ENCODE measurements at places on chromosomes 1 and 21.

DNA sequence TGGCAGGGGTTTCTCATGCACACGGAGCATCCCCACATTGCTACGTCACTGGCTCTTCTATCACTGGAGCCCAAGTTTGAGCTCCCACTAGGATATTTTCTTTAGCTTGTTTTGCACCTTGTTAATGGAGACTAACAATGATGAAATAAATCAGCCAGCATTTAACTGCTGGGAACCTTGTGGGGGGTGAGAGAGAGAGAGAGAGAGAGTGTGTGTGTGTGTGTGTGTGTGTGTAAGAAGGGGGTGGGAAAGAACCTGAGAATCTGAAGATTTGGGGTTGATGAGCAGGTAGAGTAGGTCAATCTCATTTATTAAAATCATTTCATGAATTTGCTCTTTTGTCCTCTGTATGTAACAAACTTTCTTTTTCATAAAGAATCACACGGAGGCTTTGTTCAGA, 624 bp downstream of the C8B start:
- DNase-seq = no peak

- no peak for DNase-seq
Observed at GRCh38 chr1:16167331-16168143, 11.7 kb upstream of the EPHA2 start.

DNA sequence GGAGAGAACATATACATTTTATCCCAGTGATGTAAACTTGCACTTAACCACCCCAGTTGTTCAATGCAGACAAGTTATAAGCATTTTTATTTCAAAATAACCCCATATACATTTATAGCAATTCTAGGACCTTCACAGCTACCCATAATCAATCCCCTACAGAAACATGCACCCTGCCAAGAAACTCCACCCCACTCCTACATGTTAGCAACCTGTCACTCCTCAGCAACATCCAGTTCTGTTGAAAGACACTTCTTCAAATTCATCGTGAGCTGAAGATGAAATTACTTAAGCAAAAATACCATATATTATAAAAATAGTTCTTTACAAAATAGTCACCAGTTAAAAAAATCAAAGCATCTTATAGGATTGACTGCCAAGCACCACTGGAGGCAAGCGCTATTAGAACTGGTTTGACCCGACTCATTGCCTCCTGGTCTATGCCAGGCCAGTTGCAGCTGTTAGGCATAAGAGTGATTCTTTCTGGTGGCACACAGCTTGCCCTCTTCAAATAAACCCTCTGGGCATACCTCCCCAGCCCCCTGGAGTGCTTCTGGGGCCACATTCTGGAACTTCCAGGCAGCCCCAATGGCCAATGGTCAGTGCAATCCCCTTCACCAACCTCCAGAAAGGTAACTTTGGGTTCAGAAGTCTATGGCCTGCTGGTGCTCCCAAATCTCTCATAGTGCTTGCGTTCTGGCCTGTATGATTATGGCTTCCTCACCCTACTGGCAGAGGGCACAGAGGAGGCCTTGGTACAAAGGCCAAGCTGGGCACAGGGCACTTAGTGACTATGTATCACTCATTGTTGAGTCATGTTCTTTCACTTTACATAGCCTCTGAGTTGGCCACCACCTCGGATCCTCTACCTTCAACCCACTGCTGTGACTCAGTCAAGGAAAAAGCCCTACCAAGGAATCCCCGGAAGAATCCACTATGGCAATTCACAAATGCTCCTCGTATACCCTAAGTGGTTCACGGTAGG, 72.2 kb upstream of the RALGPS2 start:
- DNase-seq = no peak

DNA sequence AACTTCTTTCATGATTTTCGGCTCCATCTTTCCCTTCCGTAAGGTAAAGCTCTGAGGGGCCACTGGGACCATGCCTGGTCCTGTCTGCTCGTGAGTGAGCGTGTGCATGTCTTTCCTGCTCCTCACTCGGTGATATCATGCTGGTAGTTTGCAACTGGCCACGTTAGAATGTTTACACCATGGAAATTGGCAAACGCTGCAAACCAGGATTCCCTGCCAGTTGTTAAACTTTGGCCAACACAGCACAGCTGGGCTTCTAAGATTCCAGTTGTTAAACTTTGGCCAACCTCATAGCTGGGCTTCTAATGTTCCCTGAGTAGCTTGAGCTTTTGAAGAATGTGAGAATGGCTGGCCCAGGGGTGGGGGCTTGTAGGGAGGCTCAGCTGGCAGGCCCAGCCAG, 68.0 kb upstream of the ACTL8 start:
- DNase-seq = peak; percentile 10

DNA sequence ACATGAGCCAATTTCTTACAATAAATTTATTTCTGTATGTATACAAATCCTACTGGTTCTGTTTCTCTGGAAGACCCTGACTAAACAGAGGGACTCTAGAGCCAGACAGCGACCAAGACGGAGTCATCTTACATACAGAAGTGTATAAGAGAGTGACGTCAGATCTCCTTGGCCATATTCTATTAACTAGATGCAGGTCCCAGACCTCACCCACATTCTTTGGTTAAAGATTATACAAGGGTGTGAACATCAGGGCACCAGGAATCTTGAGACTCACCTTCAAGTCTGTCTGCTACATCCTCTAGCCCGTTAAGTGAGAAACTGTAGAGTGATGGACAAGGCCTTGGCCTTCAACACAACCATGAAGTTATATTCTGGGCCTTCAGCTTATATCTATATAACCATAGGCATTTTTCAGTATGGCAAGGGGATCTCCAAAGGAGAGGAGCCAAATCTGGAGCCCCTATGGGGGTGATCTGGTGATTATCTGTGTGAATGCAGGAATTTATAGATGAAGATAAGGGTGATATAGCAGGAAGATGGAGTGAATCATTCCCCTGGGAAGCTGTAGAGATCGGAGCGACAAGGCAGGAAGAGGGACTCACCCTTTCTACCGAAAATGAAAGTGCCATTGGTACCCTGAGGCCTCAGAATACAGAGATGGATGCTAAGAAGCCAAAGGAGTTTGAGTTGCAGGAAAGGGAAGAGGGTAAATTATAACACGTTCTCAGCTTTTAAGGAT, 83.9 kb downstream of the ADAMTS1 start:
- no peak for DNase-seq

DNA sequence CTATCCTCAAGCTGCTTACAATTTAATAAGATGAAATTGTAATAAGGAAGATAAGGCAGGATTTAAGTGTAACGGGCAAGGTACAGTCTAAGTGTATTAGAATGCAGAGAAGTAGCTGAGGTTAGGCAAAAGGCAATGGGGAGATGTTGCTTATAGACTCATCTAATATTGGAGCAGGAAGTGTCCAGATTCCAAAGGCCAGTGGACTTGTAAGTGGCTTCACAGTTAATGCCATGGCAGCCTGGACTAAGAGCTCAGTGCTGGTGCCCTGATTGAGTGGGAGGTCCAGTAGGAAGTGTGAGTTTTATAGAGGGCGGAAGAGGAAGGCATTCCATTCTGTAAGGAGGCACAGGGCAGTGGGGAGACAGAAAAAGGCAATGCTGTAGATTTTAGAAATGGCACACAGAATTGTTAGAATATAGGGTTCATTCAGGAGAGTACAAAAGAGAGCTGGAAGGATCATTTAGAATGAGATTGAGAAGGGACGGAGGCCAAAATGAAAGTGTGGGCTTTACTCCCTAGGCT, 12.6 kb downstream of the MAP3K21 start:
- no peak for DNase-seq

GRCh38 chr1:169487561-169487960, 1.8 kb upstream of the SLC19A2 start:
- DNase-seq = no peak

DNA sequence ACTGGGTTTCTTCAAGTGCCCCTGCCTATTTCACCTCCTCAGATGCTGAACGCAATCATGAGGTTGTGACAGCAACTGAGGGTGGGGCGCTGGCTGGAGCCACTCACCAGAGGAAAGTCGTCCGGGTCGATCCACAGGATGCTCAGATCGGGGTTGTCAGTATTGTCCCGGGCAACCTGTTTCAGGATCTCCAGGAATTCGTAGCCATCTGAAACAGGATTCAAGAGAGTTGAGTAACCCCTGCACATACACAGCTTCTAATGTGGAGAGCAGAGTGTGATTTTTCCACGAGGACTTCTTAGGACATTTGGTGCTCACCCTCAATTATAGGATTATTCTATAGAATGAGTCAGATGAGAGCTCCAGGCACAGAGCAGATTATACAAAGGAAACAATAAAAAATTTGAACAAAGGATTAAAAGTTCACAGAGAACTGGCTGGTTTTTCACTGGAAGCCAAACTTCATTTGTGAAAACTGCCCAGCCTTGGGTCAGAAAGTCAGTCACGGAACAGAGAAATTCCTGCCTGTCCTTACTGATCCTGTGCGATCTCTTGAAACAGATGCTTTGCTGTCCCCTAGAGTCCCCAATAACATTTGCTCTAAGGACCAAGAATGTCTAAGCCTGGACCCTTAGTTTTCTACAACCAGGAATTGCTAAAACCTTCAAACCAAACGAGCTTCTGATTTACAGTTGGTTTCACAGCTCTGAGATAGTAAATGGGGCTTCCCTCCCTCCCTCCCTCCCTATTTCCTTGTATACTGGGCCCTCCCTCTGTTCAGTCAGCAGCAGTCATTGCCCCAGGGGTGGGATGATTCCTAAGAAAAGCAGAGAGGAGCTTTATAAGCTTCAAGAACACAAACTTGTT, 63.2 kb downstream of the CASQ2 start:
- no peak for DNase-seq

- no peak for DNase-seq
Observed at GRCh38 chr1:186842547-186842946, 13.8 kb downstream of the PLA2G4A start.

- DNase-seq = no peak
Observed at GRCh38 chr1:118122234-118123004, 62.6 kb downstream of the SPAG17 start.

GRCh38 chr1:46804027-46804889, 5.4 kb downstream of the CYP4B1 start:
- DNase-seq = no peak

GRCh38 chr1:157562515-157562914, 10.2 kb upstream of the FCRL5 start:
- no peak for DNase-seq

- DNase-seq = no peak
Observed at GRCh38 chr1:74432325-74432724, 80.1 kb downstream of the LRRC53 start.

DNA sequence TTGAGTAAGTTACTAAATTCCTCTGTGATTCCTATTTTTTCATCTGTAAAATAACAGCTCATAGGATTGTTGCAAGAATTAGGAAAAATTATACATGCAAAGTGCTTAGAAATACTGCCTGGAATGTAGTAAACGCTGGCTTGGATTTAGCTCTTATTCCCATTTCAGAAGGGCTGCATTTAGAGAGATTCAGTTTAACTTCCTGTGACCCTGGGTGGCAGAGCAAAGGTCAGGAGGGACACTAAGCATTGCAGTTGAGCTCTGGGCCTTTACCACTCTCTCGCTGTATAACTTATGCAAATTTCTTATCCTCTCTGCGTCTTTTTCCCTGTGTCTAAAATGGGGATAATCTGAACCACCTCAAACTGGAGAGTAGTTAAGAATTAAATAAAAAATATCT, 241.0 kb upstream of the POU3F1 start:
- no peak for DNase-seq

DNA sequence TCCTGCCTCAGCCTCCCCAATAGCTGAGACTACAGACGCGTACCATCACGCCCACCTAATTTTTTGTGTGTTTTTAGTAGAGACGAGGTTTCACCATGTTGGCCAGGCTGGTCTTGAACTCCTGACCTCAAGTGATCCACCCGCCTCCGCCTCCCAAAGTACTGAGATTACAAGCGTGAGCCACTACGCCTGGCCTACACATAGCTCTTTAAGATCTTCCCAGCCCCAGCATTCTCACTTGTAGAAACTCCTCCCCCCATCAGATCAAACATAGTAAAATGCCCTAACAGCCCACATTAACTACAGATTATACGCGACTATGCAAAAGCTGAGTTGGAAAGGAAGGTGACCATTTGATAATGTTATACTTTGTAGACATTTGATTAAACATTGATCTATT, 634.8 kb downstream of the MATN1 start:
- DNase-seq = no peak

DNA sequence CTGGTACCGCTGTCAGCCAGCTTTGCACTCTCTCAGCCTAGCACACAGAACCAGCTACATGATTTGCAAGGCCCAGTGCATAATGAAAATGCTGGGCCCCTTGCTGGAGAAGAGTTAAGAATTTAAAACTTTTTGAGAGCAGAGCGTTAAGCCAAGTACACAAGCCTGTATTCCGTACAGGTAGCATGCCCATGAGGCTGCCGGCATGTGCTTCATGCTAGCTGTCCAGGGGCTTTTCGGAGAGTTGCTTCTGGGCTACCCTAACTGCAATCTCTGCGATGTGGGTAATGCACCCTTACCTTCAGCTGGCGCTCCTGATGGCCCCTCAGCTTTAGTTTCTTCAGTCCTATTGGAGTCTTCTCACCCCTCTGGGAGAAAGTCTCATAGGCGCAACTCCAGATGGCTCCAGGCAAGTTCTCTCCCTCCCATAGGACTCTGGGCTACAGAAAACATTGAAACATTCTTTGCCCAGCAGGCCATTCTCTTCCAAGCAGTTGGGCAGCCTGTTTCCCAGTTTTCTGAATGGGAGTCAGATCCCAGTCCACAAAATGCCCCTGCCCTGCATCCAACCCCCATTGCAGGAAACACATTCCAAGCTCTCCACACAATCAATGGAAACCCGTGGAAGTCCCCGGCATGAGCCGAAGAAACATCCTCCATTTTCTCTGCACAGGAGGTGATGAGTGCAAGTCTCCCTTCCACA, 5.7 kb upstream of the AKT3 start:
- no peak for DNase-seq

- DNase-seq = peak; percentile 76
Observed at GRCh38 chr1:36321119-36321951, 2.1 kb downstream of the EVA1B start.

- no peak for DNase-seq
Observed at GRCh38 chr21:14353231-14353630, 29.7 kb downstream of the HSPA13 start.

DNA sequence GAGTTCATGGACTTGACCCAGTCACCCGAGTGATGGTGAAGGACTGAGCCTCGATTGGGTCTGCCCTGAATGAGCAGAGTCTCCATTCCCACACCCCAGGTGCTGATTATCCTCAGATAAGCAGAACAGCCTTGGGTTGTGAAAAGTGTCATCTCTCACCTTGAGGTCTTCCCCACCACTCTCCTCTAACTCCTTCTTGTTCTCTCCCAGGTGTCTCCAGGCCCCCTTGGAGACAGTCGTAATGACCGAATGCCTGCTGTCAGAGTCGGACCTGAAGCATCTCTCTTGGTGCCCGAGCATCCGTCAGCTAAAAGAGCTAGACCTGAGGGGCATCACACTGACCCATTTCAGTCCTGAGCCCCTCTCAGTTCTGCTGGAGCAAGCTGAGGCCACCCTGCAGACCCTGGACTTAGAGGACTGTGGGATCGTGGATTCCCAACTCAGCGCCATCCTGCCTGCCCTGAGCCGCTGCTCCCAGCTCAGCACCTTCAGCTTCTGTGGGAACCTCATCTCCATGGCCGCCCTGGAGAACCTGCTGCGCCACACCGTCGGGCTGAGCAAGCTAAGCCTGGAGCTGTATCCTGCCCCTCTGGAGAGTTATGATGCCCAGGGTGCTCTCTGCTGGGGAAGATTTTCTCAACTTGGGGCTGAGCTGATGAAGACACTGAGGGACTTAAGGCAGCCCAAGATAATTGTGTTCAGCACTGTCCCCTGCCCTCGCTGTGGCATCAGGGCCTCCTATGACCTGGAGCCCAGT, 3.4 kb downstream of the PRAMEF12 start:
- DNase-seq = no peak

Measured in GM04503 (cell line).